ENCODE measurements at places on chromosomes 7 and 10.

DNA sequence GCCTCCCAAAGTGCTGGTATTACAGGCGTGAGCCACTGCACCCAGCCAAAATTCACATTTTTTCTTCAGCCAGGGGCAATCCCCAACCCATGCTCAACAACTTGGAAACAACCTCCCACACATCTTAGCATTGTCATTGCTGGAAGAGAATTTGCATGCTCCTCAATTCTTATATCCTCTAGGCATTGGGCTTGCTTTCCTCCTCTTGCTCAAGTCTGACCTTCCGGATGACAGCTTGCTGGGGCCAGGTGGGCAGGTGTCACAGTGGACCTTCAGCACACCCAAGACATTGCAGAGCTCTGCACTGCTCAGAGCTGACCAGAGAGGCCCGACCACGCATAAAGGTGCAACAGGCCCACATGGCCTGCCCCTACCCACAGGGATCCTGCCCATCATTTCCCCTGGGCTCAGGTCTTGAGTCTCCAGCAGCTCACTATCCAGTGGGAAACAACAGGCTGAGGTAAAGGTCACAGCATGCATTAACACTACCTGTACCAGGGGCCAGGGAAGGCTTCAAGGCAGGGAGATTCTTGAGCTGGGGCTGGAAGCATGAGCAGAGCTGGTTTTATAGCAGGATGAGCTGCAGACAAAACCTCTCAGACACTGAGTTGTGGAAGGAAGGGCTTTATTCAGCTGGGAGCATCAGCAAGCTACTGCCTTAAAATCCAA, 6.8 kb upstream of the GPR15LG start:
- no peak for DNase-seq

GRCh38 chr10:77949167-77949566, 22.6 kb upstream of the DLG5 start:
- no peak for DNase-seq

- DNase-seq: no peak
Observed at GRCh38 chr10:112763916-112764520, 186.0 kb upstream of the TCF7L2 start.

GRCh38 chr10:76643511-76643911, 994.1 kb downstream of the KCNMA1 start:
- DNase-seq: no peak

- no peak for DNase-seq
Observed at GRCh38 chr7:18400726-18401125, 94.8 kb upstream of the HDAC9 start.

- no peak for DNase-seq
Observed at GRCh38 chr7:24381894-24382505, 98.0 kb downstream of the NPY start.

DNA sequence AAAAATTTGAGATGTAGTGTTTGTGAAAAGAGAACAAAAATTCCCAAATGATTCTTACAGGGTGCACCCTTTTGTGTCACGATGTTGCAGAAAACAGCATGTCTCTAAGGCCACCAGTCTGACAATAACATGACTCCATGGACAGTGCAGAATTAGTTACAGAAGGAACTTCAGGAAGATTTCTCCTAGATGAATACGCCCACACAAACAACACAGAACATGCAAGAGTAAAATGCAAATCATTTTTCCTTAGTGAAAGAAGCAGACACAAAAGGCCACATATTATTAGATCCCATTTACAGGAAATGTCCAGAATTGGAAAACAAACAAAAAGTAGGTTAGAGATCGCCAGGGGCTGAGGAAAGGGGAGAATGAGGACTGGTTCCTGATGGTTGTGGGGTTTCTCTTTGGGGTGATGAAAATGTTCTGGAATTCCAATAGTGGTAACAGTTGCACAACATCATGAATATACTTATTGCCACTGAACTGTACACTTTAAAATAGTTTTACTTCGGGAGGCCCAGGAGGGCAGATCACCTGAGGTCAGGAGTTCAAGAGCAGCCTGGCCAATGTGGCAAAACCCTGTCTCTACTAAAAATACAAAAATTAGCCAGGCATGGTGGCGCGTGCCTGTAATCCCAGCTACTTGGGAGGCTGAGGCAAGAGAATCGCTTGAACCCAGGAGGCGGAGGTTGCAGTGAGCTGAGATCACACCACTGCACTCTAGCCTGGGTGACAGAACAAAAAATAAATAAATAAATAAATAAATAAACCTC, 10.2 kb downstream of the ZC3HAV1 start:
- DNase-seq: no peak

DNA sequence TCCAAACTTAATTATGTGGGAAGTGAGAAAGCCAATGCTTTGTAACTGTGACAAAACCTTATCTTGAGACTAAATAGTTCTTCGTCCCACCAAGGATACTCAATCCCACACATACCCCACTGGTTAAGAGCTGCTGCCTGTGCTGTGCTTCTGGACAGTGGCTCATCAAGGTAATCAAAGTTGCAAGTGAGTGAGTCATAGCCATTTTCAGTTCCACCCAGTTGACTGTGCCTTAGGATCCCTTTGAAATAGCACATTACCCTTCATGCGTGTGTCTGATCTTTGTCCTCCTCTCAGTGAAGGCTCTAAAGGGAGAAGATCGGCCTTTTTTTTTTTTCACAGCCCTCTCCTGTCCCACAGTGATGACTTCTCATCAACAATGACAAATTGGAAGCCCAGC, 706.0 kb upstream of the AUTS2 start:
- no peak for DNase-seq

GRCh38 chr7:35437619-35438275, 183.8 kb upstream of the TBX20 start:
- no peak for DNase-seq

- DNase-seq: no peak
Observed at GRCh38 chr10:59934701-59935100, 28.3 kb upstream of the CCDC6 start.

DNA sequence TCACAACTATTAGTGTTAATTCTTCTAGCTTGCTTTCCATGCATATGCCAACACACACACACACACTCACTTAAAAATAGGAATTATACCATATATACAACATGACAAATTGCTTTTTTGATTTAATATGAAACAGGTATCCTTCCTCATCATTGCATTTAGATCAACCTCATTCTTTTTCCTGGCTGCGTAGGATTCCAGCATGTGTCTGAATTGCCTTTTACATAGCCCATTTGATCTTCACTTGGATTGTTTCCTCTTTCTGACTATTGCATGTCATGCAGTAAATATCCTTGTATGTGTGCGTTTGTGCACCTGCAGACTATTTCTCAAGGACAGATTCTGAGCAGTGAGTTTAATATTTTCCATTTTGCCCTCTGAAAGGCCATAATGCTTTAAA, 28.2 kb downstream of the TACR2 start:
- DNase-seq: no peak
